SJCRH30 (cell line): ENCODE measurements at places on chromosomes 7 and 10. TPM values are rescaled to one million over a fixed set of nuclear protein-coding genes. Genes with fewer than 3 reads are reported as not detected.

The GRID1 gene
- total RNA-seq: not detected in 2 replicates

The FAM24A gene
- total RNA-seq: not detected in 2 replicates

DNA sequence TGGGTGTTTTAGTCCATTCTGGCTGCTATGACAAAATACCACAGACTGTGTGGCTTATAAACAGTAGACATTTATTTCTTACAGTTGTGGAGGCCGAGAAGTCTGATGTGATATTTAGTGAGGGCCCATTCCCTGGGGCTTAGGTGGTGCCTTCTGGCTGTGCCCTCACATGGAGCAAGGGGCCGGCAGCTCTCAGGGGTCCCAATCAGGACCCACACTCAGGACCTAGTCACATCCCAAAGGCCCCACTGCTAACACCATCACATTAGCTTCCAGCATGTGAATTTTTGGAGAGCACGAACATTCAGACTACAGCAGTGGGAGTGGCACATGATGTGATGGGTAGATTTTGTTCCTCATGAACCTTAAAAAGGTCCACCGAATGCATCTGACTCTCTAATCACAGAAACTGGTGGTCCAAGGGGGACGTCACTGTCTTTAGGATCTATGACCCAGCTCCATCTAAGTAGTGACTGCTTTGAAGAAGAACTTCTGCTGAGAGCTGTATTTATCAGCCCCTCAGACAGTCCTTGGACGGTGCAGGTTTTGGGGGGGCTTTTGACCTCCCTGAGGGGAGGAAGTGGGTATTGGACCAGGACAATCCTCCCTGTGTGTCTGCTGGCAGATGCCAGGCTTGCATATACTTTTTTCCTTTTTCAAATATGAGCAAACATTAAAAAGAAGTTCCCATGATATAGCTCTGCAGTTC, 154.5 kb upstream of the ZNF32 start:
- DNase-seq: no peak

DNA sequence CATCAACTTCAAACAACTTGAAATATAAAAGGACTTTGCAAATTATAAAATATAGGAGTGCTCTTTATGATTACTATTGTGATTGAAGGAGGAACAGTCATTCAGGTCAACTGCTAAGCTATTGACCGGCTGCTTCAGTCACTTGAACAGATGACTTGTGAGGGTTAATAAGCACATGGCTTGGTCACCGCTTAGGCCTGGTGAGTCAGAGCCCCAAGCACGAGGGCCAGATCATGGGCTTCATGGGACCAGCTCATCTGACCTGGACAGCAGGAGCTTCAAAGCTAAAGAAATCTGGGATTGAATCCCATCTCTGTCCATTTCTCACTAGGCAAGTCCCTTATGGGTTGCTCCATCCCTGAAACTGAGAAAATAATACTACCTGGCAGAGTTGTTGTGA, 60.4 kb upstream of the ADO start:
- no peak for DNase-seq

GRCh38 chr7:113071465-113071864, 15.2 kb downstream of the GPR85 start:
- DNase-seq: no peak

- no peak for DNase-seq
These were observed 52.8 kb downstream of the CDK6 start for GRCh38 chr7:92783260-92784201.
